SW 1271 (cell line): ENCODE measurements at places on chromosomes 5 and 9.
A peak's percentile ranks its signal among the peaks of the same experiment; 100 is the strongest.

DNA sequence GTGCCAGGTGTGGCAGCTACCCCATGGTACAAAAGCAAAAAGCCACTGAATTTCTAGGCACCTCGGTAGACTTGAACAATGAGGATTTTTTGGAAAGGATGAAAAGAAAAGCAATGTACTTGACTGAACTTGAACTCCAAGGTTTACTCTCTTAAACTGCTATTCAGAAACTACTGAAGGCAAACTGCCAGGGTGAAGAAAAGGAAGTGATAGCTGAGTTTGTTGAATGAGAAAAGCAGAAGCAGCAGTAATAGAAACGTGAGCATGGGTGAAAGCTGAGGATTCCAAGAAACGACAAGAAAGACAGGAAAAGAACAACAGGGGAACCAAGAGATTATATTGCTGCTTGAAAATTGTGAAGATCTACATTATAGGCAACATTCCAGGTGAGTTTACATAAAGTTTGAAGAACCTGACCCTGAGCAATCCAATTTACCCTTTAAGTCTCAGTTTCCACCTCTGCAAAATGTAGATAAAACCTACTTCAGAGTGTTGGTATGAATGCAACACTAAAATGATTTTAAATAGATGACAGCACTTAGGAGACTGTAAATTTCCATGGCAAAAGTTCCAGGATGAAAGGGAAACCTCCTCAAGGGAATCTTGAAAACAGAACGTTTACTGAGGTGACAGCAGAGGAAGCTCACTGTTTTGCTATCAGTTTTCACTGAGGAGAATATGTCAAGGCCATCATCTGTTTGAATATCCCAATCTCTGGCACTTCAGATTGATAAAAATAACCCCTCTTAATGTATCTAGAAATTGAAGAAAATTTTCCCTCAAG is 245.8 kb downstream of the SPATA31D1 start:
- no peak for DNase-seq

DNA sequence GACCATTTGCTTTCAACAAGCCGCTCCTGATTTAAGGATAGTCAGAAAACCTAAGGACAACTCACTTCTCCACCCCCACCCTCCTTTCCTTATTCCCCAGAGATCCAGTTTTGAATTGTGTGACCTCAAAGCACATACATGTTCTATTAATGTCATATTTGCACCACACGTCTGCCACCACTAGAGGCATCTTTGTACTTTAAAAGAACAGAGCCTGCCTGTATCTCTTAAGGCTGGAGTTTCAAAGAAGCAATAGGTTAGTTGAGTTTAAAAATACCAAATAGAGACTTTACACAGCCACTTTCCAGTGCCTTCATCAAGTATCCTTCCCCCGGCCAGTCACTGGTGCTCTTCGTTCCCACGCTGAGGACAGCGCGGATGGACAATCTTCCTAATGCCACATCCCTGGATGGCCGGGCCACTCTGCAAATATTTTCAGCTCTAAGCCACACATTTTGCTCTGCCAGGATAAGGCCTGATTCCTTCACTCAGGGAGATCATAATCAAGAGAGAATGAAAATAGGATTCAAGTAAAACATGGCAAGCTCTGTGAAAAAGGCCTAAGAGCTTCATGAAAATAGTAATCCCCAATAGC is 146.3 kb downstream of the SNCAIP start:
- peak; percentile 20 for DNase-seq

DNA sequence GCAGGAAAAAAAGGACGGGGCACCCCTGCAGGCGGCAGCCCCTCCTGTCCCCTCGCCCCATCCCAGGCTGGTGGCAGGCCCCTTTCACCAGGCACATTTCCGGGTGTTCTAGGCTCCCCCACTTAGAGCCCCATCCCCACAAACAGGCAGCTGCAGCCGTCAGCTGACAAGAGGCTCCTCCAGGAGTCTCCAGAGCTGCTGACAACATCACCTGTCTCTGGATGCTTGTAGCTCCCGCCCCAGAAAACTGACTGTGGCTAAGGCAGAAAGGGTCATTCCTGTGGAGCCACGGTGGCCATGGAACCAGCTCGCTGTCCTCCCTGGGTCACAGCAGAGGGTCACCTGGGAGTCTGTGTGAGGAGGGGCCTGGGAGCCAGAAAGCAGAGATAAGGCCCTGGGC is 50.9 kb downstream of the HMCN2 start:
- no peak for DNase-seq

GRCh38 chr5:139854029-139854605 is 58.5 kb downstream of the PSD2 start:
- DNase-seq: no peak

GRCh38 chr5:54438620-54439389 is 16.7 kb upstream of the HSPB3 start:
- DNase-seq: no peak

DNA sequence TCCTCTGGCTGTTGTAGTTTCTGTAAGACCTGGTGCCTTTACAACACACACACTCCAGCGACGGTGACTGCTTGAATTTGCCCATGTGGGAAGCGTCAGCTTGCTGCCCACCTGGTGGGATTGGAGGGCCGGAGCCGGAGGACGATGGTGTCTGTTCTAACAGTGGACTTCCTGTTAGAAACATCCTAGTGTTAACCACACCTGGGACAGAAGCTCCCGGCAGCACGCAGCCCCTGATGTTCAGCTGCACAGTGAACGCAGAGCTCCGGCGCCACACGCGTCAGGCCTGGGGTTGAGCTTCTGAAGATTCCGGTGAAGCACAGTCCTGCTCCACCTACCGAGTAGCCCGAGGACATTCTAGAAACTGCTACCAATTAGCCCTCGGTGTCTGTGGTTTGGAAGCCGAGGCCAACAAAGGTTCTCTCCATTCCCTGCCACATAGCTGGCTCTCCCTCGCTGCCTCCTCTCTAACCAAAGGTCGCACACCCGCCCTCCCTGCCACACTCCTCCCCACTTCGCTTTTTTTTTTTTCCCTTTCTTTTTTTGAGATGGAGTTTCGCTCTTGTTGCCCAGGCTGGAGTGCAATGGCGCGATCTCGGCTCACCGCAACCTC is 14.4 kb downstream of the PMPCA start:
- DNase-seq: no peak

- DNase-seq: no peak
Observed at GRCh38 chr5:84281383-84281782, 103.3 kb downstream of the EDIL3 start.

GRCh38 chr5:82097-82496 is 9.9 kb upstream of the PLEKHG4B start:
- no peak for DNase-seq

GRCh38 chr9:79581794-79582193 is 10.0 kb downstream of the TLE4 start:
- peak; percentile 64 for DNase-seq

GRCh38 chr5:140340605-140341121 is 5.7 kb downstream of the HBEGF start:
- DNase-seq: no peak

GRCh38 chr9:15149450-15149849 is 157.6 kb downstream of the TTC39B start:
- no peak for DNase-seq

- DNase-seq: no peak
Observed at GRCh38 chr9:112009656-112010055, 113.0 kb downstream of the UGCG start.

- no peak for DNase-seq
Observed at GRCh38 chr5:113608113-113608596, 94.7 kb downstream of the YTHDC2 start.

DNA sequence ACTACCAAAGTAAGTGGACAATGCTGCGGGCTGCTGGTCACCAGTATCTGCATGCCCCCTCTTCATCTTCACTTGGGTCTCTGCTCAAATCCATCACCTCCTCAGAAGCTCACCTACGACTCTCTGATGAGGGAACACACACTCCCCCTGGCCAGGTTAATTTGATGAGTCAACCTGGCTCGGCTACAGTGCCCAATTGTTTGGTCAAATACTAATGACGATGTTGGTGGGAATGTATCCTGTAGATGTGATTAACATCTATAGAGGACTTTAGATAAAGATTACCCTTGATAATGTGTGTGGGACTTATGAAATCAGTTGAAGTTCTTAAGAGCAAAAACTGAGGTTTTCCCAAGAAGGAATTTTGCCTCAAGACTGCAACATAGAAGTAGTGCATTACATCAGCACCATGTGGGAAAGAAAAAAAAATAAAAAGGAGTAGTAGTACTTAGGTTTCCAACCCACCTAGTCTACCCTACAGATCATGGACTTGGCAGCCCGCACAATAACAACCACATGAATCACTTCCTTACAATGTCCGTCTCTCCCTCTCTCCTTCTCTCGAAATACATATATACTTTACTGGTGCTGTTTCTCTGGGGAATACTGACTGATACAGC is 467.3 kb downstream of the DNAH5 start:
- DNase-seq: no peak

DNA sequence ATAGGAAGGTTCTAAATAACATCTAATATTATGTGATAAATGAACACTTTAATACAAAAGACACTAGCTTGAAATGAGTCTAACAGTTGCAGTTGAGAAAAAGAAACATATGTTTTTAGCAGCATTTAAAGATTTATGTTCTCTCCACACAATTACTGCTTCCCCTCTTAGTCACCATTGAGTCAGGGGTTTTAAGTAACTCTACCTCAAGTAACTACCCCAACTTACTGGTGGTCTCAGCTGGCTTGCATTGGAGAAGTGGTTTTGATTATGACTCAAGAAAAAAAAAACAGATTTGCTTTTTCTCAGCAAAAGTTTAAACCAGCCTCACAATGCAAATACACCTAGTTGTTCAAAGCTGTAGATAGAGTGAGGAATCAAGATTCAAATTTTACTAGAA is 1216.5 kb upstream of the CDH9 start:
- DNase-seq: no peak

DNA sequence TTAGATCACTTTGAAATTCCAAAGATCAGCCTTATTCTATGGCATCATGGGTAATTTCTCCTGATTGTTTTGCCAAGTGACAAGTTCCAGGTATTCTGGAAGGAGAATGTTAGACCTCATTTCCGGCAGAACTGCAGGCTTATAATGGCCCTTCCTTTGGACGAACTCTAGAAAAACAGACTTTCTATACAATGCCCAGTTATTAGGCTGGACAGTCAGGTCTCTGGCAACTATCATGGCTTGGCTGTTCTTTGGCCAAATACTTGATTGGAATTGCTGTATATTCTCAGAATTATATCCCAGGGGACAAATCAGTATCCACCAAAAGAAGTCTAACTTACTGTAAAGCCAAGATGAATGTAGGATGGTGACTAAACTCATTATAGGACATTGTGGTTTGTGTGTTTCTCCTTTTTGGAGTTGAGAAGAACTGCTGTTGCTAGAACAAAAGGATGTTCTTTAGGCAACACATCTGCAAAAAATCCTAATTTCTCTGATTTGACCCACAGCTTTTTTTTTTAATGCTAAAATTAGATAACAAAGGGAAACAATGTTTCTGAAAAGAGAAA is 69.0 kb downstream of the ADAMTSL1 start:
- no peak for DNase-seq

GRCh38 chr9:17063535-17064135 is 71.2 kb upstream of the CNTLN start:
- no peak for DNase-seq

GRCh38 chr5:171990713-171991015 is 15.8 kb downstream of the FBXW11 start:
- DNase-seq: no peak

DNA sequence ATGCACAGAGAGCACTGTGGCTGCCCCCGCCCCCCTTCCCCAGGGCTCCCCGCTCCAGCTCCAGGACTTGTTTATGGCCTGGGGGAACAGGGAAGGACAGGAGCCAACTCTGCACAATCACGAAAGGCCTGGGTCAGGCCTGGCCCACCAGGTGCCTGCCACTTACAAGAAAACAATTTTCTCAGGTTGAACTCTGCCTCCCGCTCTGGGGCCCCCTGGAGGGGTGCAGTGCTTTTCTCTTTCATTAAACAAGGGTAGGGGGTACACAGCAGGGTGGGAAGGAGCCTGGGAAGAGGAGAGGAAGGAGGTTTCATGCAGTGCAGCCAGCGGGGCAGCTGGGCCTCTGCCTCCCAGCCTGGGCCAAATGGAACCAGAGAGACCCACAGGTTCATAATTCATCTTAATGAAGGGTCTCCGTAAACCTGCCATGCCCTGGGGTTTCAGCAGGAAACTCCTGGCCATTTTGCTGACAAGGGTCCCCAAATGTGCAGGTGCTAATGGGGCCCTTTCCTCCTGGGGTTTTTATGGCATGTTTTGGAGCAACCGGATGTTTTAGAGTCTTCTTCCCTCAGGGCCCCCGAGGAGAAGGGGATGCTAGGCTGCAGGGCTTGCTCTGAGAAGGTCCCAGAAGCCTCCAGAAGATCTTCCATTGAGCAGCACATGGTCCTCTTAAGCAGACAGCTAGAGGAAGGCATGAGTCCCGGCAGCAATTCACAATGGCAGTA is 219.8 kb downstream of the SLIT3 start:
- DNase-seq: no peak

DNA sequence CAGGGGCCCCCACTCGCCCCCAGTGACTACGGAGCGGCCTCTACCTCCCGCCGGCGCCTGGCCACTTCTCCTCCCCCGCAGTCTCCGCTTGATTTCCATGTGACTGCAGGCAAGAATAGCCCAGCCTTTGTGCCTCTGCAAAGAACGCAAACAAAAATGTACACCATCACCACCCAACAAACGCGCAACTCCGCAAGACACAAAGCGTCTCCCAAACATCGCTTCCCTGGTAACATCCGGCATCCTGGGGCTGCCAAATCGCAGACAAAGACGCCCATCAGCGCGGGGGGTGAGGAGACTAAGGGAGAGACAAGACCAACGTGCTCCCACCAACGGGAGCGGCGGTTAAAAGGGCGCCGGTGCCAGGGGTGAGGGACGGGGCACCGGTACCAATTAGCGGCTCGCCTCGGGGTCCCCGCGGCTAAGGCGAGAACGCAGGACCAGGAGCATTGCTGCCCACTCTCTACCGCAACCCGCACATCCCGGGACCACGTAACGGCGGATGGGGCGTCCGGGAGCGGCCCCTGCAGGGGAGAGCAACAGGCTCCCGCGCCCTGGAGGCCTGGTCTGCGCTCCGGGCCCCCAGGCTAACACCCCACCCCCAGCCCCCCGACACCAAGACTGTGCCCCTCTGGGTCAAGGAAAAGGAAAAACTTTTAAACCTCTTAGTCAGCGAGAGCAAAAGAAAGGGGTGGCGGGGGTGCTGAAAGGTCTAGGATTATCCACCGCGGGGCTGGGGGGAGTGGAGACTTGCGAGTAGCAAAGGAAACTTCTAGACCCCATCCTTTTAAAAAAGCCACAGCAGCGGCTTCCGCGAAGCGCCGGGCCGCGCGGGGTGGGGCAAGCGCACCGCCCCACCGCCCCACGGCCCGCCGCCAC is 885 bp downstream of the MPDZ start:
- DNase-seq: peak; percentile 4

- no peak for DNase-seq
Observed at GRCh38 chr5:17219006-17219422, 1.6 kb downstream of the BASP1 start.
